Breast epithelium (tissue), 4 donors: ENCODE measurements at places on chromosomes 5 and 9.

DNA sequence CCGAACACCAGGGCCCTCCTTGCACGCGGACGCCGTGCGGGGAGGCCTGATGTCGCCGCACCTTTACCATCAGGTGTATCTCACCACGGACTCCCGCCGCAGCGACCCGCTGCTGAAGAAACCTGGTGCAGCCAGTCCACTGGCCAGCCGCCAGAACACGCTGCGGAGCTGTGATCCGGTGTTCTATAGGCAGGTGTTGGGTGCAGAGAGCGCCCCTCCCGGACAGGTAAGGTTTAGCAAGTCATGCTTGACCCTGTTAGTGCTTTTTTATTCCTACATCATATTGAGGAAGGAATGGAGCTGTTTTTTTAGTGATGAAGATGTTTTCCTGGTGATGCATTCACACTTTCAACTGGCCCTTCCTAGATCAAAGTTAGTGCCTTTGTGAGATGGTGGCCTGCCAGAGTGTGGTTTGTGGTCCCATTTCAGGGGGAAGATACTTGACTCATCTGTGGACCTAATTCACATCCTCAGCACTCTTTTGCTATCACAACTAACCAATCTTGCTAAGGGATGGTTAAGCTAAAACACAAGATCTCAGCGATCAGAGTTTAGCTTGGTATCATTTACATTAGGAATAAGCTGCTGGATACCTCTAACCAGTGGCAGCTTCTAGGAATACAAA lies 2.7 kb downstream of the PCDHGC3 start:
- no peaks in the 10 kb centered on the region for H3K36me3 ChIP-seq
- peak overlapping the region; percentile 71 for H3K4me3 ChIP-seq
- no peaks in the 10 kb centered on the region for H3K27me3 ChIP-seq
- H3K27ac ChIP-seq, result peak overlapping the region; percentile 41
- peak; percentile 87 for DNase-seq
- no peaks in the 10 kb centered on the region for H3K4me1 ChIP-seq

DNA sequence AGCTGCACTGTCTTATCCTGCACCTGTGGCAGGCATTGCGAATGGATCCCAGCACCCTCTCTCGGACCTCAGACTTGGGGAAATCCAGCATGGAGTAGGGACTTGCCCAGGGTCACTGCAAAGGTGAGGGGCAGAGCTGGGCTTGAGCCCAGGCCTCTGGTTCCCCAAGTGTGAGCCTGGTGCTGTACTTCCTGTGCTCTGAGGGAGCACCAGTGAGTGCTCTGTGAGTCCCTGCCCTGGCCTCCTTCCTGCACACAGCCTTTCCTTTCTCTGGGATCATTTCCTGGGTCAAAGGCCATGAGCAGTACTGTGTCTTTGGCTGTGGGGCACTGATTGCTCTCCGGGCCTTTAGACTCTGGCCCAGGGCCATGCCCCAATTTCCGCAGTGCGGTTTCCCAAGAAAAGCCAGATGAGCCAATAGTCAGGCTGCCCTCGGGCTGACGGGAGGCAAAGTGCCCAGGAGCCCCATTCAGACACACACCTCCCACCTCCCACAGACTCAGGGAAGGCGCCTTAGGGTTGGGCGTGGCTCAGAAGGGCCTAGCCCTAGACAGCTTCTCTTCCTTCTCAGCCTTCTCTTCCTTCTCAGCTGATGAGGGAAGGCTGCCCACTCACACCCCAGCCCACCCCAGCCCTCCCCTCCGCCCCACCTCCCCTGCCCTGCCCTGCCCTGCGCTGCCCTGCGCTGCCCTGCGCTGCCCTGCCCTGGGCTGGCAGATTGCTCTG lies 23.3 kb upstream of the TRIM14 start:
- DNase-seq, result peak; percentile 76
- peak overlapping the region; percentile 68 for H3K27ac ChIP-seq
- H3K36me3 ChIP-seq, result no peaks in the 10 kb centered on the region
- H3K27me3 ChIP-seq, result no peaks in the 10 kb centered on the region

DNA sequence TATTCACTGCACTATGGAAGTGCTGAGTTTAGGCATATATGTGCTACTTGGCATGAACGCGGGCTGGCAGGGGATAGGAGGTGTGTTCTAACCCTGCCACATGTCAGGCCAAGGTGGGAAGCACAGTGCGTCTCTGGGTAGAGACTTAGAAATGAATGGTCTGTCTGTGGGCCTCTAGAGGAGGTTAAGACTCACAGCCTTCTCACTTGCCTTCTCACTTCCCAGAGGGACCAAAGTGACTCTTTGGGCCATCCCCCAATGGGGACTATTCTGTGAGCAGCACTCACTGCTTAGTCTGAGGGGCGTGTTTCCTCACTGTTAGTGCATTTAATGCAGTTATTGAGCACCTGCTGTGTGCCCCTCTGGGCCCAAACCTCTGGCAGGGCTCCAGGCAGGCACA lies 2.4 kb upstream of the PITX1 start:
- H3K27me3 ChIP-seq, result peaks cover 100% of the 10 kb centered on the region
- no peak overlapping the region for H3K4me3 ChIP-seq
- peaks cover 15% of the 10 kb centered on the region for H3K4me1 ChIP-seq
- no peaks in the 10 kb centered on the region for H3K36me3 ChIP-seq
- DNase-seq, result no peak

GRCh38 chr5:8730194-8730593 lies 815.7 kb downstream of the SEMA5A start:
- DNase-seq, result no peak
- H3K4me1 ChIP-seq, result no peaks in the 10 kb centered on the region
- H3K4me3 ChIP-seq, result no peak overlapping the region
- no peak overlapping the region for H3K27ac ChIP-seq

GRCh38 chr9:237858-238345 lies 23.2 kb downstream of the DOCK8 start:
- H3K4me1 ChIP-seq, result no peaks in the 10 kb centered on the region
- DNase-seq, result no peak
- H3K27ac ChIP-seq, result no peak overlapping the region
- H3K36me3 ChIP-seq, result no peaks in the 10 kb centered on the region
- no peaks in the 10 kb centered on the region for H3K27me3 ChIP-seq

DNA sequence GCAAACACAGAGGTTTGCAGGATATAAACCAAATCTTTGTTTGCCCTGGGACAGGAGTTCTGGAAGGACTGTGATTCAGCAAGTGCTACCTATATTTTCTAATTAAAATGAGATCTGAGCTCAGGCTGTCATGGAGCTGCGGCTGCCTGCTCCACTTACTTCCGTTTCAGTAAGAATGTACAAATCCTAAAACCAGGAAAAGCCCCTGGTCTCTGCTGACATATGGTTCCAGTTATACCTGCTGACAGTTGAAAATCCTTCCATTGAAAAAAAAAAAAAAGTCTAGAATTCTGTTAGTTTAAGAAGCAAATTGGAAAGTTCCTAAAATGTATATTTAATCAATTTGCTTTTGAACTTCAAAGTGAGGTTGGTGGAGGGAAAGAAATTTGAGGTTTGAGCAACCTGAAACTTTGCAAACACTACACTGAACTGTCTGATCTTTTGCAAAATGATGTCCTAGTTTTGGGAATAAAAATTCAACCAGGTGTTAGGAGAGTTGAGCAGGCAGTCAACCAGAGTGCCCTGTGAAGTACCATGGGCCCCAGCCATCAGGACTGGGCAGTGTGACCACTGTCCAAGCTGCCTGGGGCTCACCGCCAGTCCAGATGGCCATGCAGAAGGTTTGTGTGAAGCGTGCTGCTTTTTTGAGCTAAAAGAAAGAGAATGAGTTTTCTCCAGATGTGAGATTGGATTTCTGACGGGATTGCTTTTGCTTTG lies 50.6 kb downstream of the SHB start:
- peaks cover 28% of the 10 kb centered on the region for H3K4me1 ChIP-seq
- DNase-seq, result no peak
- peak overlapping the region; percentile 34 for H3K27ac ChIP-seq
- no peaks in the 10 kb centered on the region for H3K27me3 ChIP-seq

DNA sequence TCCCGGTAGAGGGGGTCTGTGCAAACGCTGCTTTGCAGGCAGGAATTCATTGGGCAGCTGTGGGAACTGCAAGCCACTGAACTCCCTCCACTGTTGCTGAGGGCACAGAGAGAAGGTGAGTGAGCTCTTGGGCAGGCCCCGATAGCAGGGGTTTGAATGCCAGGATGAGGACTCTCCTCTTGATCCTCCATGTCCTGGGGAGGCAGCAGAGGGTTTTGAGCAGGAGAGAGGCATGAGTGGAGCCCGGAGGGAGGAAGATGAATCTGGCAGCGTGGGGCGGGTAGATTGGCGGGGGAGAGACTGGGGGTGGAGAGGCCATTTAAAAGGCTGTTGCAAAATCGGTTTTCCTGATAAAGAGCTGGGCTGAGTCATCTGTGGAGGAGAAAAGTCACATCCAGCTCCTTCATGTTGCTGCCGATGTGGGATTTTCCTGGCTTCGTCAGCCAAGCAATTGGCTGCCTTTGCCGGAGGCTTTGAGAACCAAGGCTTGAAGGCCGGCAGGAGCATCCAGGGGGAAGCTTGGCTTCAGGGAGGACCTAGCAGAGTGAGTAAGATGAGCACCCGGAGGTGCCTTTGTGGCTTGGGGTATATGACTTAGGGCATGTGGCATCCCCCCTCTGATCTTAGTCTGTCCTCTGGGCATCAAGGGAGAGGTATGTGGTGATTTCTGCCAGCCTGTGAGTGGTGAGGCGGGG lies at the start of gene SYNPO:
Gene SYNPO, plus strand, starts transcription at position 350 of the 695 bp plus-strand sequence. CDS start 7,616 bp downstream, outside the sequence.
- H3K36me3 ChIP-seq, result no peaks in the 10 kb centered on the region
- H3K4me3 ChIP-seq, result peak within 1 kb of the TSS; percentile 17
- no peak for DNase-seq

DNA sequence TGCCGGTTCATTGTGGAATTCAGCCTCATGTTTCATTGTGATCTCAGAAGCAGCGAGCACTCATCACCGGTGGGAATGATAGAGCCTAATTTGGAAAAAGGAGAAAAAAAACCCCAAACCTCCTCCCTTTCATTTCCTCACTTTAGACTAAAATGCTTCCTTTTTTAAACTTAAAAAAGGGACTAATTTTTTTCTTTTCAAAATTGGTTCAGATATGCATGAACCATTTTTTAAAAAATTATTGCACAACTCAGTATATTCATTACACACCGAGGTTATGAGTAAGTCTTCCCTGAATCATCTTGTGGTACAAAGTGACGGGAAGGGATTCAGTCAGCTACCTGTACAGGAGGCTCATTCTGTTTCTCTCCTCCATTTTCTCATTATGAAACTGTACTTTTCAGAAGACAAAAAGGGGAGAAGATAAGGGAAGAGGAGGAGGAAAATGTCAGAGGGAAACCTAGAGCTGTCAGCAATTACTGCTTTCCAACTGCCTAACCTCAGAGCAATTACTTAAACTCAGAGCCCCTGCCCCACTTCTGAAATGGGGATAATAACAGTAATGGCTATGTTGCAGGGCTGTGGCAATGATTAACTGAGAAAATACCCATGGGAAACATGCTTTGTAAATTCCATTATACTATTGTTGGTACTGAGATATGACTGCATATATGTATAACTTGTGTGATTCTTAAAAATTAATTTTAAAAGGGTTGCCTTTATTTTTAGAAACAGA lies 24.0 kb downstream of the GALNT10 start:
- peak overlapping the region; percentile 46 for H3K27ac ChIP-seq
- no peaks in the 10 kb centered on the region for H3K4me1 ChIP-seq
- no peak overlapping the region for H3K4me3 ChIP-seq
- no peaks in the 10 kb centered on the region for H3K27me3 ChIP-seq
- no peak for DNase-seq

DNA sequence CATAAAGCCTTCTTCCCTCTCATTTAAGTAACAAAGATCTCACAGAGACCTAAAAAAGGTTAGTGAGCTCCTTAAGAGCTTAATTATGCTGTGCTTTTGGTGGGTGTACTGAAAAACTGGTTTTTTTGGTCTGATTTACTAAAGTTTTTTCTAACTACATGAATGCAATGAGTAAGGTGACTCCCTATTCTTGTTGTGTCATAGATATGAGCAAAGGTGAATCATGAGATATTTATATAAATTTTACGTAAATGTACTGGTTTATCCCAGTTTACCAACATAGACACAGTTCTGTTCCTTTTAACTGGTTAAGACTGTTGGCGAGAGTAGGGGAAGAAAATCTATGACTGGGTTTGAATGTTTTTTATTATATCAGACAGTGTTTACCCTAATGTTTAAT lies 250.5 kb downstream of the NR2F1-AS1 start:
- H3K4me1 ChIP-seq, result no peaks in the 10 kb centered on the region
- no peaks in the 10 kb centered on the region for H3K36me3 ChIP-seq
- H3K27ac ChIP-seq, result no peak overlapping the region
- no peaks in the 10 kb centered on the region for H3K27me3 ChIP-seq
- no peak overlapping the region for H3K4me3 ChIP-seq
- DNase-seq, result no peak

DNA sequence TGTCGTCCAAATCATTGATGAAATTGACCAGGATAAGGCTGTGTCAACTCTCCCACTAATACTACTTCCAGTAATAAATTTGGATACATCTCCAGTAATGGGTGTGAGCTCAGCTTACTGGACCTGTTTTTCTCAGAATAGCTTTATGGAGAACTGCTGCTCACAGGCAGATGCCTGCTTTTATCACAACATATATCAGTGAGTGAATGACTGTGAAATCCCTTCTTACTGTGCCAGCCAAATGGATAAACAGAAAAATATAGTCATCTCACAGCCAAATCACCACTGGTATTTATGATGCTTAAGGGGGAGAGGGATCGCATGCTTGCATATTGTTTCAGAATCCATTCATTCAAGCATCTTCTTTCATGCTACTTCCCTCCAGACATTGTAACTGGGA lies 148.4 kb upstream of the PAPPA start:
- no peaks in the 10 kb centered on the region for H3K4me1 ChIP-seq
- no peaks in the 10 kb centered on the region for H3K27me3 ChIP-seq
- no peak for DNase-seq
- no peak overlapping the region for H3K27ac ChIP-seq

DNA sequence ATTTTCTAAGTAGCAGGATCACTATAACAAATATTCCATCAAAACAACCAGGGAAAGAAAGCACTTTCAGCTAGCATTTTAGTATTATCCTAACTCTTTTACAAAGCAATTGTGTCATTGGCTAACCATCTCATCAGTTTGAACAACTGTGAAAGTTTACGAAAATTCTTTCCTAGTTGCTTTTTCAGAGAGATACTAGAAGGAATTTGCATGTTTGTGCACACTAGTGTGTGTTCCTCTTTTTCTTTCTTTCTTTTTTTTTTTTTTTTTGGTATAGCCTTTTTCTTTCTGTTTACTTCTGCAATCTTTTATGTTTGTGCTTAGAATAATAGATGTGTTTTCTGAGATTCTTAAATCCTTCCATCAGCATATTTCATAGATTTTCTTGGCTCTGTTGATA lies 124.7 kb upstream of the SEMA6A start:
- no peaks in the 10 kb centered on the region for H3K27me3 ChIP-seq
- no peak overlapping the region for H3K4me3 ChIP-seq
- H3K36me3 ChIP-seq, result no peaks in the 10 kb centered on the region
- no peak for DNase-seq
- no peaks in the 10 kb centered on the region for H3K4me1 ChIP-seq

- DNase-seq, result no peak
- H3K36me3 ChIP-seq, result no peaks in the 10 kb centered on the region
- H3K27me3 ChIP-seq, result no peaks in the 10 kb centered on the region
- no peak overlapping the region for H3K27ac ChIP-seq
- no peak overlapping the region for H3K4me3 ChIP-seq
These were observed 26.5 kb downstream of the POLK start for GRCh38 chr5:75538211-75538610.
